ENCODE measurements at places on chromosomes 12 and 14.

- DNase-seq, result no peak
These were observed 307.4 kb upstream of the NOVA1 start for GRCh38 chr14:26905229-26905628.

DNA sequence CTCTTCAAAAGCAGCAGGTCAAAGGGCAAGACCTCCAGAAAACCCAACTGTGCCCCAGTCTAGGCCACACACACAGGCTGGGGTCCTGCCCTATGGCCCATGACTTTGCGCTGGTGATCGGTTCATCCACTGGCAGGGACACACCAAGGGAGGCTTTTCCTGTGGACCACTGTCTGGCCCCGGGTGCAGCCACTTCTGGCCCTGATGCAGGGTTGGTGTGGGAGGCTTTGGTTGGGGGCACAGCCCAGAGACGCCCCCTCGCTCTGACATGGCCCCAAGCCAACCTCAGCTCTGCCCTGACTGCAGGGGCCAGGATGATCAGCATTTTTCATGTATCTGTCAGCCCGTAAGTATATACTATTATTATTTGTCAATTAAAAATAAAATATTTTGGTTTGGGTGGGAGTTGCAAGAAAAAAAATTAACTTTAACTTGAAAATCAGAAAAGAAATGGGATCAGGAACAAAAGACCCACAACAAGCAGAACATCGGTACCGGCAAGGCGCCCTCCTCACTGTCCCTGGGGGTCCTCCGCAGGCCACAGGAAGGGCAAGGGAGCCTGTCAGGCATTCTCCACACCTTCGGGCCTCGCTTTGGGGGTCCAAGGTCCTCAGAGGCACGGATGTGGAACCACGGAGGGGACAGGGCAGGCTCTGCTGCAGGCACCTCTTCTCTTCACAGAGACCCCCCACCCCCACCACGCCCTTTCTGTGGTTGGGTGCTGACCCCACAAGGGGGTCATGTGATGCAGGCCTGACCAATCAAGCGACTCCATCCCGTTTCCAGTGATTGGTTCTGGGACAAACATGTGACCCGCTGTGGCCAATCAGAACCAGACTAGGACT lies 181.5 kb upstream of the SFSWAP start:
- DNase-seq, result no peak

DNA sequence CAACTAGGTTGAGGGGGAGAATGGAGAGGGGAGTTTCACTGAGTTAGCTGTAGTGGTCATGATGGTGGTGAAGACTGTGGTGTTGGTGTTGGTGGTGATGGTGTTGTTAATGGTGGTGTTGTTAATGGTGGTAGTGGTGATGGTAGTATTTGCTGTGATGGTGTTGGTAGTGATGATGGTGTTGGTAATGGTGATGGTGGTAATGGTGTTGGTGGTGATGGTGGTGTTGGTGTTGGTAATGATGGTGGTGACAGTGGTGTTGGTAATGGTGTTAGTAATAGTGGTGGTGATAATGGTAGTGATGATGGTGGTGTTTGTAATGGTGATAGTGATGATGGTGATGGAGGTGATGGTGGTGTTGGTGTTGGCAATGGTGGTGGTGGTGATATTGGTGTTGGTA lies 9.1 kb downstream of the C1R start:
- DNase-seq, result no peak

GRCh38 chr14:24183014-24183481 lies 5.6 kb downstream of the IPO4 start:
- DNase-seq, result no peak
